Hematopoietic multipotent progenitor cell (in vitro differentiated cells): ENCODE measurements at places on chromosomes 2 and 18. TPM values are rescaled to one million over a fixed set of nuclear protein-coding genes. Genes with fewer than 3 reads are reported as not detected.

AFF3 gene
- total RNA-seq, result 23.2 TPM

IL36B gene
- not detected for total RNA-seq

ITGB6 gene
- not detected for total RNA-seq

NGEF gene
- not detected for total RNA-seq

LINC00305 gene
- total RNA-seq, result not detected

SH3BP4 gene
- total RNA-seq, result 29.9 TPM

- DNase-seq, result no peak
These were observed 129.2 kb downstream of the ALPK2 start for GRCh38 chr18:58499527-58500221.

- DNase-seq, result no peak
These were observed 157.0 kb upstream of the TNP1 start for GRCh38 chr2:217016796-217017419.

DNA sequence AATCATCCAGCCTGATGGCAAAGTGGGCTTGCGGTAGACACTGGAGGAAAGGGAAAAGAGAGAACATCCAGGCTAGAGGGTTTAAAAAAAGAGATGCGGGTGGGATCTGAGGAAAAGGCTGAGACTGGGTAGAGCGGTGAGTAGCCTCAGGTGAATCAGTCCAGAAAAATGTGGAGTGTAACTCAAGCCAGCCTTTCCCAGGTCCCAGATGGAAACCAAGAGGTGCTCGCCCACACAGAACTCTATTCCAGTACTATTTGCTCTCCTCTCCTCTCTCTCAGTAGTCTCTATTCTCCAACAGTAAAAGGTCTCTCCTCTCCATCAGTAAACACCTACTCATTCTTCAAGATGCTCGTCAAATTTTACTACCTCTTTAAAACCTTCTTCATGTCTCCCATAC lies 38.3 kb upstream of the NRP2 start:
- DNase-seq, result no peak

DNA sequence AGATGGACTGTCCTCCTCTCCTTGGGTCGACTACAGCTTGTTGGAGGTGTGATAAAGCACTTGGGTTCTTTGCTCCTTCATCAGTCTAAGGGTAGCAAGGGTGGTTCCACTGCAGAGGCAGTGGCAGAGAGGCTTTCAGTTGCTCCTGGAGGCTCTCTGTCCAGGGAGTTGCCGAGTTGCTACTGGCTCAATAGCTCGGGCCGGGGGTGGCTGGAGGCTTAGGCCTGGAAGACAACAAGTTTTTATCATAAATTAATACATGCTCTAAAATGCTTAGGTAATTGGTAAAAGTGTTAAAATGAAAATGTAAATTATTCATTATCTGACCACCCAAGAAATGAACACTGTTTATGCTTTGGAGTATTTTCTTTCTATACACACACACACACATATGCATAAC lies 162.0 kb upstream of the NRP2 start:
- no peak for DNase-seq

DNA sequence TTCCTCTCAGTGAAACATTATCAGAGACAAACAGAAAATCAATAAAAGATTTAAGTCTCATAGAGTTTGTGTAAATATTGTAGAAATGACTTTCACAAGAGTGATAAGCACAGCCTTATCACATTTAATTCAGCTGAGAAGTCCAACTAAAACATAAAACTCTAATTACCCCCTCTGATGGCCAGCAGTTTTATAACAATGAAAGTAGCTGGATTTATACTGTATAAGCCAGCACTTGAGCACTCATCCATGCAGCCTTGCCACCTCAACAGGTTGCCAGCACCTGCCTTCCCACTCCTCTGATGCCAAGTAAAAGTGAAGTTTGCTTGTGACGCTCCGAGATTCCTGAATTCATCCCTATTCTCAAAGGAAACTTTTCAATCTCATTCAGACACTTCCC lies 103.0 kb upstream of the STK39 start:
- DNase-seq, result peak; percentile 41

- no peak for DNase-seq
These were observed 50.5 kb downstream of the XRCC5 start for GRCh38 chr2:216159646-216160045.

DNA sequence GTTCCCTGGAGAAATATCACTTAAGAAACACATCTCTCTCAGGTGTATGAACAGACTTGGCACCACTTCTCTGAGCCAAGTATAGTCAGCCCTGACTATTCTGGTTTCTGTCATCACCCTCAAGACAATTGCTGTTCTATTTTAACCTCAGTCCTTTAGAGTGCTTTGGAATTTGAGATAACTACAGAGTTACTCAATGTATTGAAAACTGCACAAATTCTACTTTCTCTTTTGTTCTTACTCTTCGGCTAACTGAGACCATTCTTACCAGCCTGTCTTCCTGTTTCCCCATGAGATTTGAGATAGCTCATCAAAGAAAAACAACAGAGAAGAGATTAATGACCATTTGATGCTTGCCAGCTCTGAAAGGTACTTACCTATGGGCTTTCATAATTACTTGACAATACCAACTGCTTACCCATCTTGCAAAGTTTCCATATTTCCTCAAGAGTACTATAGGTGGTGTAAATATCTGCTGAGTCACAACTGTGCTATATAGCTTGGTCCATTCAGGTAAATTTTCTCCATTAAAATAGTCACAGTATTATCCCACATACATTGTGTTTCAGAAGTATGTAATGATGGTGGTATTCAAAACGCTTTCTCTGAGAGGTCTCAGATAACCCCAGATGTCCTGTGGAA lies 467.5 kb upstream of the CHST9 start:
- no peak for DNase-seq

GRCh38 chr2:167987026-167987425 lies 260.4 kb downstream of the STK39 start:
- no peak for DNase-seq

DNA sequence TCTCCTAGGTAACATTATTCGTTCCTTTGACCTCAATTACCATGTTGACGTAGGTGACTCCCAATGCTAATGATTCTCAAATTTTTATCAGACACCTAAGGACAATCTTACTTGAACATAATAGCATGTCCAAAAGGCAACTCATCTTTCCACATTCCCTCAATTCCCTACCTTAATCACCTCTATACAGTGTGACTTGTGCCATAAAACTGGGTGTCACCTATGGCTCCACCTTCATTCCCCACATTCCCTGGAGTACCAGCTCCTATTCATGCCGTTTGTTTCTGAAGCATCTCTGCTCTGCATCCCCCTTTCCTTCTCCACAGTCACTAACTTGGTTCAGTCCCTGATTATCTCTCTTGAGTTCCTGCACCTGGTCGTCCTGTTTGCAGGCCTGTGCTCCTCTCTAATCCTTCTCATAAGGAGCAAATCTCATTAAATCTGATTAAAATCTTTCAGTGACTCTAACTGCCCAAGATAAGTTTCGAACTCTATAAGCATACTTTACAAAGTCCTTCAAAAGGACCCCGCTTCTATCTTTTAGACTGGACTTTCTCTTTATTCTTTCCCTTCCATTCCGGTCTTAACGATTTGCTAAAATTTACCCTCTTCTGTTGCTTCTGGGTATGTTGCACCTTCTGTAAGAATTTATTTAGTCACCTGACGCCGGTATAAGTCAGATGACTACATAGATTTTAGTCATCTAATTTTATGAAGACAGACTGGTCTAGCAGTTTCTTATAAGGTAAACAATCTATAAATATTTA lies 128.7 kb downstream of the OSBPL1A start:
- no peak for DNase-seq

GRCh38 chr2:201798252-201798913 lies 8.0 kb upstream of the CDK15 start:
- DNase-seq, result no peak

DNA sequence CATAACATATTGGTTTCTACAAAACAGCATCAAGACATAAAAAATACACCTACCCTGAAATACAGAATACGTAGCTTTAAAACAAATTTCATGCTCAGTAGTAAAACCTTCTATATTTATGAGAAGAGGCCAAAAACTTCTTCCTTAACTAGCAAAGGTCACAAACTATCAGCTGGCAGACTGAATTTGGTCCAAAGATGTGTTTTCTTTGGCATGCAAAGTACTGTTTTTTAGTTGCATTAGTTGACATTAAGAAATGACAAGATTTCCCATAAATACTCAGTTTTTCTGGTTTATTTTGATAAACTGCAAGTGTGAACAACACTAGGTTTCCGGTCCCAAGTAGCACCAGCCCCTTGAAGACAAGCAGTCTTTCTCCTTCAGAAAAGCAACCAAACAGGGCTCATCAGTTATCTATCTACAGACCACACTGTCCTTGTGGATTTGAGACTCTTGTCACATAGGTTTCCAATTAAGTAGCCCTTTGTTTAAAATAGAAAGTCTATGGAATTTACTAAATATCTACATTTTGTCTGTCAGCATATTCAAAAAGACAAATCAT lies 35.6 kb downstream of the SLC25A12 start:
- DNase-seq, result no peak
